ENCODE measurements at places on chromosomes 4 and X. TPM values are rescaled to one million over a fixed set of nuclear protein-coding genes. Genes with fewer than 3 reads are reported as not detected.

DNA sequence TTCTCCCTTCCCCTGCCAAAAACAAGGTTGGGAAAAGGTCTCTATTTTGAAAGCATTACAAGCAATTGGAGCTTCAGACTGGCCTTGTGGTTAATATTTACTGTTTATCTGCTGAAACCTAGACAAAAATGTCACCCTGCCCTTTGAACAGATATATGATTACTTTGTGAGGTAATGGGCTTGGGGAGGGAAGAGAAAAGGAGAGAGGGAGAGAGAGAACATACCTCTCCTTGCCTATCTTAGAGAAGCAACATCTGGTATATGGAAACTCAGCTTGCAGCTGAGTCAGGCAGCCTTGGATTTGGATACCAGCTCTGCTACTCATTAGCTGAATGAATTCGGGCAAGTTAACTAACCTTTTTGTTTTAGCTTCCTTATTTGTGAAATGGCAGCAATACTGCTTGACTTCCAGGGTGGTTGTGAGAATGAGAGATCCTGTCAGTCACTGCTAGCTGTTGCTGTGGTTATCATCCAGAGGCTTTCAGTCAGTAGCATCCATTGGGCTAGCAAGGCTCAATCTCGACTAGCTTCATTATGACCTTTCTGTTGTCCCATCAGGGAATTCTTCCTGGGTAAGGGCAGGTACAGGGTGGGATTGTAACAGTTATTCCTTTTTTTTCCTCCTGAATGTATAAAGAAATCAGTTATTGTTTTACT, 41.1 kb downstream of the ZFX start:
- no peaks in the 10 kb centered on the region for H3K4me1 ChIP-seq
- no peak overlapping the region for H3K27ac ChIP-seq
- H3K4me3 ChIP-seq, result no peak overlapping the region
- H3K36me3 ChIP-seq, result no peaks in the 10 kb centered on the region
- H3K27me3 ChIP-seq, result no peaks in the 10 kb centered on the region

DNA sequence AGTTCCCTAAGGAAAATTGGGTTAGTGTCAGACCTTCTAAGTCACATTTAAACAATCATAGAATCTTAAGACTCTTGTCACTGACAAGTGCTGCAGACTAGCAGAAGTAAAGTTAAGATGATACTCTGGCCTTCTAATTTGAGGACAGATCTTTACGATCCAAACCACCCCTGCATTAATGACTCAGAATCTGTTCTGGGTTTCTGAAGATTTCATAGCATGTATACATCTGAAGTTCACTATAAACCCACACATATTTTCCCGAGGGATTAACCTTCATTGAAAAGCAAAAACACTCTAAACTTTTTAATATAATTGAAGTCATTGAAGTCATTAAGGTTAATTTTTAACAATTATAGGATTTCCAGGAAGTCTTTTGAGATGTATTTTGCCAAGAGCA, 674.3 kb downstream of the IQCM start:
- H3K4me1 ChIP-seq, result no peaks in the 10 kb centered on the region
- H3K27ac ChIP-seq, result no peak overlapping the region
- DNase-seq, result no peak

DNA sequence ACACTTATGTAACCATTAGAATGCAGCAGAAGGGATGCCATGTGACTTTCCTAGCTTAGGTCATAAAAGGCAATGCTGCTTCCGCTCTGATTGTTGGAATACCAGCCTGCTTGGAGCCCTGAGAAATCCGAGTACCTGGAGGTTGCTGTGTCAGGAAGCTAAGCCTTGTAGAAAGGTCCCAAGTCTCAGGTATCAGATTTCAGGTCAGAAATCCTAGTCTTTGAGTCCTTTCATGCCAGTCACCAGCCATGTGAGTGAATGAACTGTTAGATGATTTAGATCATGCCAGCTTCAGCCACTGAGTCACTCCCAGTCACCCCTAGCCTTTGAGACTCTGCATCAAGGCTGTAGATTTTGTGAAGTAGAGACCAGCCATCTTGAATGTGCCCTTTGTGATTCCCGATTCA, 23.5 kb downstream of the RAP1GDS1 start:
- no peak overlapping the region for H3K27ac ChIP-seq
- no peak overlapping the region for H3K4me3 ChIP-seq
- no peaks in the 10 kb centered on the region for H3K27me3 ChIP-seq

GRCh38 chr4:35900286-35901243, 343.7 kb downstream of the ARAP2 start:
- no peak overlapping the region for H3K4me3 ChIP-seq
- H3K4me1 ChIP-seq, result no peaks in the 10 kb centered on the region

The SGMS2 gene
- 73.6 TPM for total RNA-seq

The TCEAL2 gene
- total RNA-seq, result 9.6 TPM

DNA sequence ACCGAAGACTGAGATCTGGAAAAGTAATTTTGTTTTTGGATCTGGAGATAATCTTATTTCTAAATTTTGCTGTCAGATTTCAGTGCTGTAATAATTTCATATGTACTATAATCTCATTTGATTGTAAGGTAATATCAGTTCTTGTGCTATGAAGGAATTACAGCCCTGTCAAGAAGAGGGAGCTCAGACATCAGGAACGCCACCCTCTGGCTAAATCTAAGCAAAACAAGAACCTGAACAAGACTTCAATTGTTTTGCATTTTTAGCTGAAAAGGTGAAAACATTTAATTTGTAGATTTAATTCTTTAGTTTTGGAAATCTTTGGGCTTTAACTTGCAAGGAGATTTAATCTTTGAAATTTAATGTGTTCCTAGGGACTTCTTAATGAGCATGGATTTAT, 525.4 kb upstream of the HS3ST1 start:
- H3K27me3 ChIP-seq, result no peaks in the 10 kb centered on the region
- DNase-seq, result no peak
- H3K27ac ChIP-seq, result no peak overlapping the region
- no peaks in the 10 kb centered on the region for H3K4me1 ChIP-seq
- no peak overlapping the region for H3K4me3 ChIP-seq
- H3K36me3 ChIP-seq, result no peaks in the 10 kb centered on the region

DNA sequence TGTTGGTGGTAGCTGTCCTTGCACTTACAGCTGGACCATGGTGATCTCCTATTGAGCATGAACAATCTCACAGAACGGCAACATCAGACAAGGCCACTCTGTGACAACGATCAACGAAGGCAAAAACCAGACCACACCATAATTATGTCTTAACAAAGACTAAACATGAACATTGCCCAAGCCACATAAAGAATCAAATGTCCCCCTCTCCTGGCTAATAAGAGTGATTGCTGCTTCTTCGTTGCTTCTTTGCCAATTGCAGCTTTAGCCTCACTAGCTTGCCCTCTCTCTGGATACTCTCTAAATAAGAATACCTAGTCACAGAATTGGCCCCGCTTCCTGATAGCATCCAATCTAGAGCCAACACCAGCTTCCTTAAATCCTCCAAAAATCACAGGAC, 41.5 kb upstream of the PGRMC1 start:
- no peak overlapping the region for H3K27ac ChIP-seq
- no peaks in the 10 kb centered on the region for H3K36me3 ChIP-seq
- no peak for DNase-seq
- no peaks in the 10 kb centered on the region for H3K4me1 ChIP-seq

GRCh38 chr4:100061835-100062234, 111.8 kb upstream of the H2AZ1 start:
- DNase-seq, result no peak
- H3K4me3 ChIP-seq, result no peak overlapping the region
- no peaks in the 10 kb centered on the region for H3K4me1 ChIP-seq
- no peak overlapping the region for H3K27ac ChIP-seq
- no peaks in the 10 kb centered on the region for H3K36me3 ChIP-seq

- no peaks in the 10 kb centered on the region for H3K4me1 ChIP-seq
- H3K4me3 ChIP-seq, result peak overlapping the region; percentile 51
- DNase-seq, result peak; percentile 72
- peak overlapping the region; percentile 82 for H3K27ac ChIP-seq
- H3K36me3 ChIP-seq, result no peaks in the 10 kb centered on the region
Observed at GRCh38 chr4:186144946-186145569, 40.6 kb downstream of the FAM149A start.

The F8A3 gene
- 7.7 TPM for total RNA-seq

GRCh38 chr4:87052615-87053014, 117.8 kb downstream of the AFF1 start:
- no peak overlapping the region for H3K4me3 ChIP-seq
- H3K27ac ChIP-seq, result peak overlapping the region; percentile 81
- H3K36me3 ChIP-seq, result no peaks in the 10 kb centered on the region
- H3K4me1 ChIP-seq, result no peaks in the 10 kb centered on the region

GRCh38 chr4:99447079-99447478, 11.9 kb upstream of the ADH7 start:
- no peaks in the 10 kb centered on the region for H3K36me3 ChIP-seq
- no peaks in the 10 kb centered on the region for H3K4me1 ChIP-seq
- no peak for DNase-seq
- no peak overlapping the region for H3K27ac ChIP-seq
- H3K27me3 ChIP-seq, result no peaks in the 10 kb centered on the region

DNA sequence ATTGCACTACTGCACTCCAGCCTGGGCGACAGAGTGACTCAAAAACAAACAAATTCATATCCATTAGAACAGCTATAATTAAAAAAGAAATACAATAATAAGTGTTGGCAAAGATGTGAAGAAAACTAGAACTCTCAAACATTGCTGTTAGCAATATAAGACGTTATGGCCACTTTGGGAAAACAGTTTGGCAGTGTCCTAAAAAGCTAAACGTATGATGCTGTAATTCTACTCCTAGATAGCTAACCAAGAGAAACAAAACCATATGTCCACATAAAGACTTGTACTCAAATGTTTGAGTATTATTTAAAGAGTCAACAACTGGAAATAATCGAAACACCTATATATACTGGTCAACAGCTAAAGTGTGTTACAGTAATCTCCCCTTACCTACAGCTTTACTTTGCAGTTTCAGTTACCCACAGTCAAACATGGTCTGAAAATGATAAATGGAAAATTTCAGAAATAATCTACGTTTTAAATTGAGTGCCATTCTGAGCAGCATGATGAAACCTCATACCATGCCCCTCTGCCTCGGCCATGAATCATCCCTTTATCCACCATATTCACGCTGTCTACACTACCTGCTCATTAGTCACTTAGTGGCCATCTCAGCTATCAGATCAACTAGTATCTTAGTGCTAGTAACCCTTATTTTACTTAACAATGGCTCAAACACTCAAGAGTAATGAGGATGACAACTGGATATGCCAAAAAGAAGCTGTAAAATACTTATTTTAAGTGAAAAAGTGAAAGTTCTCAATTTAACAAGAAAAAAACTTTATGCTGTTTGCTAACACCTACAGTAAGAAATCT, 4.9 kb downstream of the ELF2 start:
- peak overlapping the region; percentile 10 for H3K27ac ChIP-seq
- H3K4me3 ChIP-seq, result no peak overlapping the region
- H3K36me3 ChIP-seq, result no peaks in the 10 kb centered on the region
- no peak for DNase-seq
- no peaks in the 10 kb centered on the region for H3K27me3 ChIP-seq
- no peaks in the 10 kb centered on the region for H3K4me1 ChIP-seq

Data from right atrium auricular region (tissue), 2 donors.